ENCODE measurements at places on chromosomes 1 and 21.
A peak's percentile ranks its signal among the peaks of the same experiment; 100 is the strongest.

DNA sequence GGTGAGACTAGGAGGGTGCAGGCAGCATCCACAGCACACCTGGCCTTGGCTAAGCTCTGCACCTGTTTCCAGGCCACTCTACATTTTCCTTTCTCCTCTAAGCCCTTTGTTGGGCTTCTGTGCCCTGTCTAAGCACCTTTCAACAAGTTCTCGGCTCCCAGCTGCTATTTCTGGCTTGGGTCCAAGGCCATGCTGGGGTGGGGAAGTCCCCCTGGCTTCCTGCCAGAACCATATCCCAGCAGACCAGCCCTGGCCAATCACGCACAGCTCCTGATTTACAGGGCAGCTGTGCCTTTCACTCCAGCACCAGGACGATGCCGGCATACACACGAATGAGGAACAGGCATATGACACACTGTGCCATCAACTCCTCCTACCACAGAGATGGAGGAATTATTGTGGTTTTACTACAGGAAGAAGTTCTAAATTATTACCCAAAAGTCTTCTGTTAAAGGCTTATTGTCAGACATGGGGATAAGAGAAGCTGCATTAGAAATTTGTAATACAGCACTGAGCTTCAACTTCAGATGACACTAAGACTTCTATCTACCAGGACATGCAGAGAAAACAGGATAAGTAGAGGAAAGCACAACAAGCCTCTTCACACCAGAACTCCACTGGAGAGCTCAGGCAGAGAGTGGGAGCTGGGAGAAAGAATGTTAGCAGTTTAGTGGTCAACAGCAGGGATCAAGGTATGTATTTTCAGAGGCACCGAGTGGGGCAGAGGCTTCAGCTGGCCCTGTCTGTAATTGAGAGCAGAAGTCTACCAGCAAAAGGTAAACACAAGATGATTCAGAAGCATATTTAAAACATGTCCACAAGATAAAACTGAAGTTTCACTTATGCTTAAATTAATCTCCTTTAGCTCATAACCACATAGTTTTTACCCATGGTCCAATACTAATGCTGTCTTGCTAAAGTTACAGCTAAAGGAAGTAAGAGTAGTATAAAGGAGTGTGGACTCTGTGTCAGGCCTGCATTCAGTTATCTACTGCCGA lies 37.4 kb downstream of the TRIT1 start:
- DNase-seq = no peak

- no peak for DNase-seq
Observed at GRCh38 chr21:34072145-34073031, 990 bp upstream of the MRPS6 start.

GRCh38 chr1:200353232-200353631 lies 56.6 kb downstream of the ZNF281 start:
- no peak for DNase-seq

DNA sequence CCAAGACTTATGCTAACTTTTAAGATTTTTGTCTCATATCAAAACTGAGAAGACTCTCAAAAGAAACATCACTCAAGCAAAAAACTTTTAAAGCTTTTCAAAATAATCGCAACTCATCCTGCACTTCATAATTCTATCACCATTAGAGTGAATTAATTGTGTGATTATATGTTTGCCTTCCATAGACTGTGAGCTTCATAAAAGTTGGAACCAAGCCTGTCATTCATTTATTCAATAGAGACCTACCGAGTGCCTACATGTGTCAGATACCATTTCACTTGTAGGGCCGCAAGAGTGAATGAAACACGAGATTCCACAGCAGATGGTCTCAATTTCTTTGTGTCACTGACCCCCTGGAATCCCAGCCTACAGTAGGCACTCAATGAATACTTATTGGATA lies 106.4 kb downstream of the RHOU start:
- no peak for DNase-seq

DNA sequence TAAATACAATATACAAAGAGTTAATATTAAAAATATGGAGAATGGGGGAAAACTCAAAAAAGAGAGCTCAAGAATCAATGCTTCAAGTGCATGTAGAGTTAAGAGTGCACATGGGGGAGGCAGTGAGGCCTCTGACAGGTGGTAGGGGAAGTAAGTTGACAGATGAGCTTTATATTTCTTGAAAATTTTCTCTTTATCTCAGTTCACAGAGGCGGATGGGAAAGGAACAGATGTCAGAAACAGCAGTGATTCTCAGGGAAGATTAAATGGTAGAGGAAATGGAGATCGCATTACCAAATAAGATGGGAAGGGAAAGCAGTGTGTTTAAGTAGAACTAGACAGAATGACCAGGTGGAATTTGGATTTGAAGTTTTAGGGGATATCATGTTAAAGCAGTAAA lies 200.1 kb upstream of the C1orf105 start:
- DNase-seq = no peak

DNA sequence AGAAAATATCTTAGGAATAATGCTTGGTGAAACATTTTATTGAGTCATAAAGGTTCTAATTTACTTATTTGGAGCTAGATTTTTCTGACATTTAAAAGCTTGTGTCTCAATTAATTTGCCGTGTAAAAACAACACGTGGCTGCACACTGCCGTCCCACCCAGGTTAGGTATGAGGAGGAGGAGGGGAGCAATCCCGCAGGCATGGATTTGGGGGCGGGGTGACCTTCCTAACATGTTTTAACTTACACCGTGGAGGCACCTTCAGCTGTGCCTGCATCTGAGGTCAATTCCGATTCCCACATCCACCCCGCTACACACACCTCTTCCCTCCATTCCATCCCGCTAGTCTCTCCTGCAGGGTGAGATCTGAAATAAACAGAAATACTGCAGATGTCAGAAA lies 28.5 kb upstream of the UMODL1 start:
- DNase-seq = no peak

DNA sequence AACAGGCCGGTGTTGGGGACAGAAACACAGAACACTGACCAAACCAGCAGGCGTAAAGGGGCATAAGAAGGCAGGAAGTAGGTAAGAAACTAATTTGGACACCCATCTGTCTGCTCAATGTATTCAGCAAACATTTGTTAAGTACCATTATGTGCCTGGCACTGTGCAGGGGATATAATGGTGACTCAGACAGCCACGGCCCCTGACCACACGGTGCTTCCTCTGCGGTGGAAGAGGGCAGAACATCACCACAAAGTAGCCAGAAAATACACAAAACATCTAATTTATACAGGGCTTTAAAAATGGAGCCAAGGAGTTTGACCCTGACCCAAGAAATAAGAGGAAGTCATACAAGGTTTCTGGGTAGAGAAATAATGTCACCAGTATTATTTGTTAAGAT lies 12.9 kb downstream of the DNAJC11 start:
- DNase-seq = no peak

GRCh38 chr1:184826001-184826400 lies 71.3 kb upstream of the EDEM3 start:
- no peak for DNase-seq

GRCh38 chr1:17553975-17554700 lies 14.6 kb downstream of the ARHGEF10L start:
- DNase-seq = peak; percentile 72

DNA sequence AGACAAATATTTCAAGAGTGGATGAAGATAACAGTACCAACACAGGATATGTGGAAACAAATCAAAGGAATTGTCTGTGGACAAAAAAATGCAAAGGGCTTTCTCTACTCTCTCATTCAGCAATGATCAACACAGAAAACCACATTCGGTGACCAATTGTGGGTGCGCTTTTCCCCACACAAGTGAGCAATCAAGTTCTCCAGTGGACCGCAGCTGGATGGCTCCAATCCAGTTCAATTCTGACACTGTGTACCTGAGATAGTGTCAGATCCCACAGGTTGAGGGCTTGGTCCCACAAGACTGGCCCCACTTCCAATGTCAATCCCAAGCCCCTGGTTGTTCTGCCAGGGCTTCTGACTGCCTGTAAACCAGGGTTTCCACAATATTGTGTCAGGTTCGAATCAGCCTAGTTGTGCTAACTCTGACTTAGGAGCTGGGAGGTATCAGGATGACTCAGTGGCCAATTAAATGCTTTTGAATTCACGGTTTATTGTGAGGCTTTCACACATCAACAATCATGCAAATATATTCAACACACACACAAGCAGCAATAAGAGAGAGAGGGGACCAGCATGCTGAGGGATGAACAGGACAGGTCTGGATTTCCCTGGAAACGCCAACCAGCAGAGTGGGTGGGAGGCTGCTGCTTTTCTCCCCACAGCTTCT lies 87.0 kb upstream of the BTG3 start:
- DNase-seq = no peak

- no peak for DNase-seq
Observed at GRCh38 chr1:49048188-49048587, 271.5 kb upstream of the BEND5 start.

- DNase-seq = no peak
Observed at GRCh38 chr1:158286941-158287346, 2.8 kb upstream of the CD1C start.

DNA sequence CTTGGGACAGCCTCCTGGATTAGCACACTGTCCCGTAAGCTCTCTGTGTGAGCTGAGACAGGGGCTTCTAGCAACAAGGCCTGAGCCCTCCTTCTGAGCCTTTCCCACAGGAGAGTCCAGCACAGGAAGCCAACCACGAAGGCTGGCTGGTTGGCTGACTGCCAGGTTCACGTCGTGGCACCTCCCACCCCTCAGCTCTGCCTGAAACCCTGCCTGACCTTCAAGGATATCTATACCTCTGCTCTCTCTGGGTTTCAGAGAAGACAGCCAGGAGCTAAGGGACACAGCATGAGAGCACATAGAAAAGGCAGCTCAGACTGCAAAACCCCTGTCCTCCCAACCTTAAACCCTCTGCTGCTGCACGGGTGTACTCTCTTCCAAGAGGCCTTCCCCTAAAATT lies 13.9 kb downstream of the DLGAP3 start:
- DNase-seq = no peak

DNA sequence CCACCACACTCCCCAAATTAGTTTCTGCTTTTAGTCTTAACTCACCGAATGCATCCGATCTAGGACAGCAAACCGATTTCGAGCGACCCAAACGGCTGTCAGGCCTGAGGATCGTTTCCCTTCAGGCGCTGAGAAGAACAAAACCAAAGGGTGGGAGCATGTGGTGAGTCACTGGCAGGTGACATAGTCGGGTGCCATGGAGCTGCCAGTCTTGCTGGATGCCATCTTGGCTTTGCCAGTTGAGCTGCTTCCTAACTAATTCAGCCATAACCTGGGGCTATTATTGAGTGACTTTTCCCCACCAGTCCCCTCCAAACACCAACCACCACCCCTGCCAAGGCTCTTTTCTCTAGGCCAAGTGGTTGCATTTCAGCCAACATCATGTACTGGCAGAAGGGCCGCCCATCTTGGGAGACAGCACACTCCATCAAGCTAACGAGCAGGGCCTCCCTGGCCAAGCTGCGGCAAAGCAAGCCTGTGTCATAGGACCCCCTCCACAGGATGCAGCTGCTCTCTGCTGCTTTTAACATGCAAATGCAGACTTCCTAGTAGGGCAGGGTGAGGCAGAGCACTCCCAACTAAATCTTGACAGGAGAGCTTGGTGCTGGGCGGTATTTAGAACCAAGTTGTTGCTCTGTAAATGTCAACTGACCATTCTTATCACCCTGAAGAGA lies 22.3 kb upstream of the PEX19 start:
- DNase-seq = no peak

DNA sequence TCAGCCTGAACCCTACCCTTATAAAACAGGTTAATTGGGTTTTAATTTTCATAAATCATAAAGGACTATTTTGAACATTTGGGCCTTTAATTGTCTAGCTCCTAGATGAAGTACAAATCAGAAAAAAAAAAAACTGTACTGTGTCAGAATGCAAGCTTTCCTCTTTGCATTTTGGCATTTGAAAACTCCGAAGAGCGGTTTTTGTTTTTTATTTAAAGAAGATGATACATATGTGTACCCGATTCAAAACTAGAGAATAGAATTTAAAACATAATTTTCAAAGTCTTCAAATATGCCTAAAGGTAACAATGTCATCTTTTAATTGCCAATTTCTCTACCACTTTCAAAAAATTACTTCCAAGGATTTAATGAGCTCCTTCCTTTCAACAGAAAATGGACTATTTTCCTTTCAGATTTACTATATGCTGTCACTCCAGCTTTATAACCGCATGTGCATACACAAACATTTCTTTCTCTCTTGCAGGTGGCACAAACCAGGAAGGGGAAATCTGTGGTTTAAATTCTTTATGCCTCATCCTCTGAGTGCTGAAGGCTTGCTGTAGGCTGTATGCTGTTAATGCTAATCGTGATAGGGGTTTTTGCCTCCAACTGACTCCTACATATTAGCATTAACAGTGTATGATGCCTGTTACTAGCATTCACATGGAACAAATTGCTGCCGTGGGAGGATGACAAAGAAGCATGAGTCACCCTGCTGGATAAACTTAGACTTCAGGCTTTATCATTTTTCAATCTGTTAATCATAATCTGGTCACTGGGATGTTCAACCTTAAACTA lies 33.7 kb downstream of the MRPL39 start:
- peak; percentile 86 for DNase-seq

GRCh38 chr1:187931776-187932175 lies 1103.0 kb downstream of the PLA2G4A start:
- DNase-seq = no peak

DNA sequence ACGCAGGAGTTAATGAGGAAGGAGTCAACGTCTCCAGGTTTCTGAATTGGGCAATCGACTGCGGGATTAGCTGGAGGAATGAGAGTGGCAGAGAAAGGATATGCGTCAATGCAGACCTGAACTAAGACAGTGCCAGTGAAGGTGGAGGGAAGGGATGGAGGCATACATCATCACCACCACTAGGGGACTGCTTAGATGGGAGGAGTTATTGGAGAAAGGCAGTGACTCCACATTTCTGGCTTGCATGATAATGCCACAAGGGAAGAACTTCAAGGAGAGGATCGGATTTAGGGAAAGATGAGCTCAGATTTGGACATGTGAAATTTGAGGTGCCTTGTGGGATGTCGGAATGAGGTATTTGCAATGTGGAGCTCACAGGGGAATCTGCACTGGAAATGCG lies 17.5 kb downstream of the VASH2 start:
- peak; percentile 27 for DNase-seq

- no peak for DNase-seq
Observed at GRCh38 chr1:207973898-207974568, 63.1 kb upstream of the CD34 start.

DNA sequence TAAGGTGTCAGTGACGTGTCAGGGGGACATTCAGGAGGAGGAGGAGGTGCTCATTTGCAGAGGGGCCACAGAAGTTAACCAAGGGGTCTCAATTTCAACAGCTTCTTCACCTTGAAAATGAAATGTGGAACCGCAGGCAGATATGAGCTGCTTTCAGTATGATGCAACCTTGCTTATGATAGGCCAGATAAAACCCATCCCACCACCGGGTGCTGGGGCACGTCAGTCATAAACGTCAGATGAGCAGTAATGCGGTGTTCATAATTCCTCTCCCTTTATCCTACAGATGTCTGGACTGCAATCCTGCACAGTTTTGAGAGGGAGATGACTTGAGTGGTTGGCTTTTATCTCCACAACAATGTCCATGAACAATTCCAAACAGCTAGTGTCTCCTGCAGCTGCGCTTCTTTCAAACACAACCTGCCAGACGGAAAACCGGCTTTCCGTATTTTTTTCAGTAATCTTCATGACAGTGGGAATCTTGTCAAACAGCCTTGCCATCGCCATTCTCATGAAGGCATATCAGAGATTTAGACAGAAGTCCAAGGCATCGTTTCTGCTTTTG lies 1.7 kb downstream of the PTGFR start:
- no peak for DNase-seq

Measured in amniotic stem cell (primary cell).